ENCODE measurements at places on chromosomes 16 and 17.

DNA sequence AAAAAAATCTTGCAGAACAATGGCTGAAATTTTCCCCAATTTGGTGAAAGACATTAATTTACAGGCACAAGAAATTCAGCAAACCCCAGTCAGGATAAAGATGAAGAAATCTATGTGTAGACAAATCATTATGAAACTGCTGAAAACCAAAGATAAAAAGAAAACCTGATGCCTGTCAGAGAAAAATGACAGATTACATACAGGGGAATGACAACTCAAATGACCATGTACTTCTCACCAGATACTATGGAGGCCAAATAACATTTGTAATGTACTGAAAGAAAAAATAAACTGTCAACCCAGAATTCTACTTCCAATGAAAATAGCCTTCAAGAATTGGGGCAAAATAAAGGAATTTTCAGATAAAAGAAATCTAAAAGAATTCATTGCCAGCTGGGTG, 7.2 kb upstream of the XAF1 start:
- DNase-seq: no peak

DNA sequence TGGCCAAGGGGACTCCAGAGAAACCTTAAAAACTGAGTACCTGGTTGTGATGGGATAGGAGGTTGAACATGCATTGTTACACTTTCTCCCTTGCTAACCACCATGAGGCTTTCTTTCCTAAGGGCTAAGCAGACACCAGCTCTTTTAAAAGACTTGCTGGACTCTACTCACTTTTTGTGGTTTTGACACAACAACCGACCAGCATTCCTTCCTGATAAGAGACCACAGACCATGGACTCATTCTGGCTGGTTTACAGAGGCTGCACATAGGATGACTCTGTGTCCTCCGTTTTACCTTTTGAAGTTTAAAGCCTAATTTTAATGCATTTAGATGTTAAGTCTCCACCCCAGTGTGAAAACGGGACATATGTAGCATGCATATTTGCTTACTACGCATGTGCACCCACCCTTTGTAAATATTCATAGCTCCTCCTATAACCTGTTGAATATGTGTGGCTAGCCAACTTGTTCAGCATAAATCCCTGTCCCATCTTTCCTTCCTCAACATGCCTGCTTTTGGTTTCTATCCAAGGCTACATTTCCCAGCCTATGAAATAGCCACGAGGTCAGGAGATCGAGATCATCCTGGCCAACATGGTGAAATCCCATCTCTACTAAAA, 475.9 kb downstream of the GRIN2A start:
- no peak for DNase-seq

GRCh38 chr17:77400445-77400870, 259.7 kb downstream of the SEC14L1 start:
- no peak for DNase-seq

GRCh38 chr17:6090253-6090652, 20.1 kb downstream of the WSCD1 start:
- DNase-seq: no peak

GRCh38 chr17:27630607-27631410, at the start of gene LGALS9:
TSS of gene LGALS9 (plus strand) at chr17:27631188. CDS start at chr17:27631266, 78 bp downstream.
- DNase-seq: no peak

GRCh38 chr16:14303182-14303618, 232.1 kb downstream of the MRTFB start:
- no peak for DNase-seq

DNA sequence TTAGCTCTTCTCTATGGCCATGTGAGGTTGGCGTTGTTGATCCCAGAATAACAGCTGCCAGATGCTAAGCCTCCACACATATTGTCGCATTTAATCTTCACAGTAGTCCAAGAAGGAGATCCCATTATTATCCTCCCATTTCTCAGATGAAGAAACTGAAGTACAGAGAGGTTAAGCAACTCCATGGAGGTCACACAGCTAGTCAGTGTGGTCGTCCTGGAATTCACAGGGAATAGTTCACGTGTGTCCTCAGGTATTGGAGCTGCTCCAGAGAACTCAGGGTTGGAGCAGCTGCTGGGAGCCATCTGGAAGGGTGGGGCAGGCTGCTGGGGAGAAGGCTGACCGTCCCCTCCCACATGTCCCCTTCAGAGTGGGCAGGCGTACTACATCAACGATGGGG, 19.5 kb downstream of the SDR42E2 start:
- no peak for DNase-seq

- no peak for DNase-seq
These were observed 45.0 kb downstream of the SRCIN1 start for GRCh38 chr17:38560503-38561318.

GRCh38 chr17:31134576-31134975, 39.8 kb downstream of the NF1 start:
- DNase-seq: no peak

- no peak for DNase-seq
These were observed 13.1 kb upstream of the CYB5B start for GRCh38 chr16:69411064-69411985.

GRCh38 chr16:51450909-51451308, 299.8 kb upstream of the SALL1 start:
- DNase-seq: no peak

GRCh38 chr17:81076141-81076679, 41.3 kb downstream of the BAIAP2 start:
- DNase-seq: no peak

DNA sequence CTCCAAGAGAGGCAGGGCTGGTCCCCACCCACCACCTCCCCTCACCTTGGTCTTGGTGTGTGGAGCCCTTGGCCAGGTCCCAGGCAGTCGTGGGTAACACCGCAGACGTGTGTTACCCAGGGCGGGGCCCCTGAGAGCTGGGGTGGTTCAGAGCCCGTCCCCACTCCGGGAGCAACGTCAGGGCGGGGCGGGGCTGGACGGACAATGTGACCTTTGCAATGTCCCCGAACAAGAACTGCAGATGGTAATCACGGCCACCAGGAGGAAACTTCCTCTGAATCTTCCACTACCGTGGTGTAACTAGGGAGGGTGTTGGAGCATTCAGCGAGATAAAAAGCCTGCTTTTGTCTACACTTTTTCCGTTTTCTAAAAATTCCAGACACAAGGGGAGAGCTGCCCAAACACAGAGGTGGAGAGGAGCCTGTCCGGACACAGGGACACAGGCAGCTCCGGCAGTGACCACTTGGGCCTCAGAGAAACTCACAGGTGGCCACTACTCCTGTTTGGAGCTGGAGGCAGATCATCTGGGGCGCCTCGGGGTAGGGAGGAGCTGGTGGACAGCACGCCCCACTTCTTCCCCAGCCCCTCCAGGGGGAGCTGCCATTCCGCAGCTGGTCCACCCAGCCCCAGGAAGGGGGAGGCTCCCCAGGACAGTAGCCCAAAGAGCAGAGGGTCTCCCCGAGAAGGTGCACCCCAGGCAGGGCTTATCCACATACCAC, 14.2 kb upstream of the SLC38A10 start:
- peak; percentile 74 for DNase-seq
